ENCODE measurements at places on chromosomes 1 and 21. TPM values are rescaled to one million over a fixed set of nuclear protein-coding genes. Genes with fewer than 3 reads are reported as not detected.

- DNase-seq = peak; percentile 84
Measured at GRCh38 chr1:64948905-64949833, 17.2 kb downstream of the JAK1 start.

DNA sequence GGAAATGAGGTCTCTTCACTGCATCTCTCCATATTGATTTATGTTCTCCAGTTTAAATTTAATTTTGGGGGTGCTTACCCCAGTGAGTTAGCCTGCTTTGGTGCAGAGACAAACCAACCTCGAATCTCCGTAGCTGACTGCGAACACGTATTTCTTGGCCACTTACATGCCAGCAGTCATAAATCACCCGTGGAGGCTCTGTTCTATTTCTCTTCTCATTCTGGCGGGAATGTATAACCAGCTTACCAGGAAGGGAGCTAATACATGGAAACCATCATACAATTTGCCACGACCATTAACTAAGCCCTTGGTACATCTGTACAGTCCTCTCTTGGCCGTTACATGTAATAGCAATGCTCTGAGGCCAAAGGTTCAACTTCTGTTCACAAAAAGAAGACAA, 148.0 kb downstream of the PLA2G4A start:
- no peak for DNase-seq

- peak; percentile 4 for DNase-seq
Measured at GRCh38 chr21:37367336-37367702, 746 bp downstream of the DYRK1A start.

DNA sequence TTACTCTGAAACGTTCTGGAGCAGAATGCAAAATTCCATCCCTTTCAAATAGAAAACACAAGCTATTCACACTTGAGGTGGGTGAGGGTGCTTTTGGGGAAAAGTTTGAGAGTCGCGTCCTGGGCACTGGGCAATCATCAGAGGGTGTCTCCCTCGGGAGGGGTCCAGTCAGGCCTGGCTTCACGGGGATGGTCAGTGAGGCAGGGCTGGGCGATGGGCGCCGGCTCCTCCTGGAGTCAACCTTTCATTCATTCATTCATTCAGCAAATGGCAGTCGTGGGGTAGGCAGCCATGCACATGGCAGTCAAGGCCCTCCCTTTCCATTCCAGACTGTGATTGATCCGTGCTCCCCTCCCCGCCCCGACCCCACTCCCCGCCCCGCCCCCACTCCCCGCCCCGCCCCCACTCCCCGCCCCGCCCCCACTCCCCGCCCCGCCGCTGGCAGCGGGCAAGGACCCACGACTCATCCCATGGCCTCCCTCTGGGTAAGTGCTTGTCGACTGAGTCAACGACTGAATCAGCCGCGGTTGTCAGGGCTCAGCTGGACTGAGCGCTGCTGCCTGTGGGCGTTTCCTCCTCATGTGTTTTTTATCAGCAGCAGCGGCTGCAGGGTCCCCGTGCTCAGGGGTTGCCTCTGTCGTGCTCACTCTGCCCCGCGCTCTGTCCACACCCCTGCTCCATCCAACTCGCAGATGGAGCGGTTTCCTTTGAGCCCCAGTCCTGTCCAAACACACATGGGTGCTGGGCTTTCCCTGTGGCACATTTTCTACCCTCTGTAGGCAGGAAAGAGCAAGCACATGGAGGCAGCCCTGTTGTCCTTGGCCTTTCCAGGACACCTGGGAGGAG, 12.5 kb upstream of the SPSB1 start:
- peak; percentile 55 for DNase-seq

The LMNA gene
- 569 TPM for total RNA-seq

DNA sequence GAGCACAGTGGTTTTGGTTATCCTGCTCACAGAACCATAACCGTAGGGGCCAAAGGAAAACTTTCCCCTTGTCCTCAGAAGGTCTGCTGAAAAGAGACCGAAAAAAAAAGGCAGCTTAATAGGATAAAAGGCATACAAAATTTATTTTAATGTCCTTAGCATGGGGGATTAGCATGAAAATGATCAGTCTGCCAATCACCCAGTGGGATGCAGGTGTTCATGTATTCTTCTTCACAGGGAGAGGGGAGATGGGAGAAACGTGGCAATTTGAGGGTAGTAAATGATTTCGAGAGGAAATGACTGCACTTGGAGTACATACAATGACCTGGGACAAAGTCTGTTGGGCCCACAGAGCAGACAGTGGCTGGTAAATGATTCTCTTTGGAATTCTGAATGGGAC, 194.0 kb downstream of the AJAP1 start:
- DNase-seq = no peak

GRCh38 chr1:201598396-201598795, 59.5 kb downstream of the NAV1 start:
- DNase-seq = no peak

DNA sequence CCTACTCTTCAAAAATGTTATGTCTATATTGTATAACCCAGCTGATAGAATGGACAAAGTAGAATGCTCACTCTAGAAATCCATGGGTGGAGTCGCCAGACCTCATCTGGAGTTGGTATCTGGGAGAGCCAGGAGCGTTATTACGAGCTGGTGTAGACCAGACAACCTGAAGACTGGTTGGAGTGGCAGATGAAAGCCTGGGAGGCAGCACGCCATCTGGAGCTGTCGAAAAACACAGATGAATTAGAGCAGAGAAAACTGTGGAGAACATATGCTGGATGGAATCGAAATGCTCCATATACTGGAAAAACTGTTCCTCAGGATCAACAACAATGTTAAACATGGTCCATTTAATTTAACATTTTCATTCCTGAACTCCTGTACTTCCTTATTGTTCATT, 333.6 kb downstream of the KCTD3 start:
- DNase-seq = no peak

DNA sequence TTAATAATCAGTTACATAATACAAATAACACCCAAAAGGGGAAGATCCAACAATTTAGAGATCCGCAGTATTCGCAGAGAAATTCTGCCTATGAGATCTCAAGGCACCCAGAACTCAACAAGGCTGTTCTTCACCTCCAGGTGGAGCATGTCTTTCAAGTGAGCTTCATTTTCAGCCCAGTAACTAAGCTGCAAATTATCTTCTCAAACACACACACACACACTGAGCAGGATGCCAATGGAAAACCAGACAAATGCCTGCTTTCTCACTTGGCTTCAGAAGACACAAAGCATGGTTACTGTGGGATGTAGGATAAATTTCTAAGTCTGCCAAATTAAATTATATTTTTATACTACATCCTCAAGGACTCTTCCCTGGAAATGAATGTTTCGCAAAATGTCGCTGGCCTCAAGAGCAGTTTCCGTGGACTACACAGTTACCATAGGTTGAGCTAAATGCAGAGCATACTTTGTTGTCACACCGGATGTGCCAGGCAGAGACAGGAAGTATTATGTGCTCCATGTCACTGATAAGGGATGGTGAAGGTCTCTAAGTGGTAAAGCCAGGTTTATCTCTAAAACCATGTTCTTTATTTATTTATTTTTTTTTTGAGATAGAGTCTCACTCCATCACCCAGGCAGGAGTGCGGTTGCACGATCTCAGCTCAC, 30.3 kb downstream of the UBR4 start:
- no peak for DNase-seq

DNA sequence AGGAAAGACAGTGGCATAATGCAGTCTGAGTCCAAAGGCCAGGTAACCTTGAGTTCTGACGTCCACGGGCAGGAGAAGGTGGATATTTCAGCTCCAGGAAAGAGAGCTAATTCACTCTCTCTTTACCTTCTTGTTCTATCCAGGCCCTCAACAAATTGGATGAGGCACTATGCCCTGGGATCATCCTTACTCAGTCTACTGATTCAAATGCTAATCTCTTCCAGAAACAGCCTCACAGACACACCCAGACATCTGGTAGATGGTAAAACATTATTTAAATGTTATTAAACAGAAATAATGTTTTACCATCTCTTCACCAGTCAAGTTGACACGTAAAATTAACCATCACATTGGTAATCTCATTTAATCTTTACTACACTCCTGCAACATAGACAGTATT, 73.0 kb downstream of the RBM11 start:
- DNase-seq = no peak

GRCh38 chr21:38447611-38448010, 50.7 kb downstream of the ERG start:
- DNase-seq = no peak

The DIO1 gene
- not detected for total RNA-seq

- no peak for DNase-seq
Measured at GRCh38 chr1:101073836-101074235, 48.3 kb upstream of the DPH5 start.

The VHLL gene
- total RNA-seq = not detected

- peak; percentile 56 for DNase-seq
Measured at GRCh38 chr1:24966724-24967346, 36.8 kb upstream of the RUNX3 start.

GRCh38 chr1:16321176-16321867, 31.0 kb downstream of the FBXO42 start:
- no peak for DNase-seq

DNA sequence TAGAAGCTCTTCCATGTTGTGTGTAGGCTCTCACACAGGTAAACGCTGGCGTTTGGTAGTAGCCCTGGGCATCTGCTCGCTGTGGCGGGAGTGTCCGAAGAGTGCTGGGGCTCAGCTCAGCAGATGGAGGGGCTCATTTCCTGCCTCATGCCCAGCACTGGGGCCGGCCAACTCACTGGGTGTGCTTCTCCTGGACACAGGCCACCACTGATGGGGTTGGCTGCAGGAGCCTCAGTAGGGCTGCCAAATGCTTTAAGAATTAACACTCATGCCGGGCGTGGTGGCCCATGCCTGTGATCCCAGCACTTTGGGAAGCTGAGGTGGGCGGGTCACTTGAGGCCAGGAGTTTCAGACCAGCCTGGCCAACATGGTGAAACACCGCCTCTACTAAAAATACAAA, 20.9 kb downstream of the UQCRHL start:
- DNase-seq = peak; percentile 61

- no peak for DNase-seq
Measured at GRCh38 chr1:87115891-87116290, 201.5 kb downstream of the HS2ST1 start.

- no peak for DNase-seq
Measured at GRCh38 chr1:230303822-230304221, 122.3 kb downstream of the PGBD5 start.

DNA sequence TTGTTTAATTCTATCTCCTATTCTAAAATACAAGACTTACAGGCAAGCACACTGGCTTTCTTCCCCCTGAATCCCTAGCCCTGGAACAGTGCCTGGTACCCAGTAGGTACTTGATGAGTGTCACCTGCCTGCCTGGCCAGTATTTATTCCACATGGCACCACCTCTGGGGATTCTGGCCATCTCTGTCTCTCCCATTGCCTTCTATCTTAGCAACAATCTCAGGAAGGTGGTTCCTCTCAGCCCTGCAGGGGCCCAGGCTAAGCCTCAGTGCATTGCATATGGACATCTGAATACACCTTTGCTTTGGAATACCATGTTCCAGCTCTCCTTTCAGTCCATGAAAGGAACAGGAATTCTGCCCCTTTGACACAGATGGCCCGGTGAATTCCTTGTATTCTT, 81.0 kb downstream of the HIVEP3 start:
- DNase-seq = no peak

DNA sequence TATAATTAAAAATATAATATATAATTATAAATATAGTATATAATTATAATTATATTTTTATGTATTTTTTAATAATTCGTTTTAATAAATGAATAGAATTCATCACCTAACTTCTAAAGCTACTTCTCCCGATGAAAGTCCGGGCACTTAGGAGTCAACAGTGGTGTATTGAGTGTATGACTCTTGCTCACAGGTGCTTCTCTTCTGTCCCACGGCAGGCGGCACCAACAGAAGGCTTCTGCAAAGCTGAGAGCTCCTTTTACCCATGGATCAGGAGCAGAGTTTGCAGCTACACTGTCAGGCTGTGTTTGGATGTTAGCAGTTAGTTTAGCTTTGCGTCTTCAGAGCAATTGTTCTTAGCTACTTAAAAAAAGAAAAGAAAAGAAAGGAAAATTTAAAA, 122.4 kb downstream of the LIPI start:
- no peak for DNase-seq

DNA sequence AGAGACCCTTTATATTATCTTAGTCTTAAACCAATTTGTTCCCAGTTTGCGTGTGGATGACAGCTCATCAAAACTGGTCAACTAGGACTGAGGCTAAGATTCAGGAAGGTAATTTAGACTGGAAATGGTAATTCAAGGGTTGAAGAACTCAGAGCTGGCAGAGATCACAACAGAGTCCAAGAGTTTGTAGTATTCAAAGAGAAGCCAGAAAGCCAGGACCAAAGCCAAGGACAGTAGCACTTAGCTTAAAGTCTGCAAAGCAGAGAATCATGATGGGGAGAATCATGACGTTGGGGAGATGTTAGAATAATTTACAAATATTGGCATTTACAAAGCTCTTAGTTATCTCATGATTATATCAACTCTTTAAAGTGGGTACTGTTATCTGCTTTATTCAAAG, 32.6 kb downstream of the RNF11 start:
- DNase-seq = no peak
